T-helper 2 cell (primary cell): ENCODE measurements at places on chromosomes 6 and 20.

- no peak for DNase-seq
Measured at GRCh38 chr20:25256226-25256859, 8.5 kb downstream of the PYGB start.

DNA sequence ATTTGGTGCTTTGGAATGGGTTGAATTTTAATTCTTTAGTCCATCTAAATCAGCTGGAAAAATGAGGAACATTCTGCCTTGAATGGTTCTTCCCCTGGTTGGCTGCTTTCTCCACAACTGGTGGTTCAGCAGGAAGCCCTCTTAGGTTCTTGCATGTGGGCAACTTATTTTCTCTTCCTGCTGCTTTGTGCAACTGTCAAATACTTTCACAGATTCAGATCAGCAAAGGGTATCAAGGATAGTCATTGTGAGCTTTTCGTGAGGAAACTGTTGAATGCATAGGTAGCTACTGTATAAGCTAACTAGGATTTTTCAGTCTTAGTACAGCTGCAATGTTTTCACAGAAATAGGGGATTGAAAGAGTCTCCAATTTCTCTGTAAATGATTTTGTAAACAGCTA lies 72.9 kb upstream of the MRAP2 start:
- no peak for DNase-seq

DNA sequence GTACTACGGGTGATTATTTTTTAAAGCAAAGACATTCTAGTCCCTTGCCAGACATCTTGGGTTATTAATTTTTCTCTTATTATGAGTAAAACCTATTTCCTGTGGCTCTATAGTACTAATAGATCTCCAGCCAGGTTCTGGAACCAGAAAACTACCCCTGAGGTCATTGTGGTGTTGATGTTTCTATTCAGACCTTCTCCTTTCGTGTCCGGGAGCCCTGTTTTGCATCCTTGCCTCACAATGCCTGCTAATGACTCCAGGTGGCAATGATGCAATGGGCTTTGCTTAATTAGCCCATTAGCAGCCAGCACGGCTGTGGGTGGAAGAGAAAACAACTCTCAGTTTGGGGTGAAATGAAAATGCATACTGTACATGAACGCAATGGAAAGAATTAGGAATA lies 62.9 kb upstream of the ARG1 start:
- no peak for DNase-seq

DNA sequence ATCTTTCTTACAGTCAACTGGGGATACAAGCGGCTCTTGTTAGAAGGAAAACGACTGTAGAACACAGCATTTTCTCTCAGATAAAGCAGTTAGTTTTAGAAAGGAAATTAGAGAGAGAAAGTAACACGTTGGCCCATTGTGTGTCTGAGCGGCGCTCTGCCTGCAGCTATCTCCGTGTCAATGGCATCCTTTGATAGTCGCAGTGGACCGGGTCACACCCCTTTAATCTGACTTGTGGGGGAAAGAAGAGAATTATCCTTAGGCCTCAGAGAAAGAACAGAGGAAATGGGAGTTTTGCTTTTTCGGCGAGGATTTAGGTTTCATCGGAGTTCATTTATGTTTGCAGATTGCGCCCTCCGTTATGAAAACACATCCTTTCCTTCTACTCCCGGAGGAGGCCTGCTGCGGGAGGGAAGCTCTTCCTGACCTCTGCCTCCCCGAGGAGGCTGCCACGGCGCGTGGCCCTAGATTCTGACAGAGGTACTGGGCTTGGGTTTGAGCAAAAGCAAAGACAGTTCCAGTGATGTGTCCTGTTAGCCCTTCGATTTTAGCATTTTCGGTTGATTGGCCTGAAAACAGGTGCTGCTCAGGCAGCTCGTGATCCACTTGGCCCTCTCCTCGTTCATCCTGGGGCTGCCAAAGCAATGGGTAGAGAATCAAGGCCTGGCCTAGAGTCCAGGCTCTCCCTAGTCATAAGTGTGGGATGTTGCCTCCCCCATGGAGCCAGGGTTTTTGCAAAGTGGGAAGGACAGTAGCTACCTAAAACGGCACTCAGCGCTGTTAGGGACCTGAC lies 74.9 kb downstream of the ZDHHC14 start:
- DNase-seq: no peak

DNA sequence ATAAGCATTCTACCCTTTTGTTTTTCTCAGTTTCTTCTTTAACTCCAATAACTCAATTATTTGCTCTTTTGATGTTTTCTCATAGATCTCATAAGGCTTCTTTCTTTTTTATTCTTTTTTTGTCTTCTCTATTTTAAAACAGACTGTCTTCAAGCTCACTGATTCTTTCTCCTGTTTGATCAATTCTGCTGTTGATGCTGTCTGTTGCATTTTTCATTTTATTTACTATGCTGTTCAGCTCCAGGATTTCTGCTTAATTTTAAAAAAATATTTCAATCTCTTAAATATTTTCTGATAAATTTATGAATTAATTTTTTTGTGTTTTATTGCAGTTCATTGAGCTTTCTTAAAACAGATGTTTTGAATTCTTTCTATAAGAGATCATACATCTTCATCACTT lies 48.1 kb upstream of the SNAP91 start:
- DNase-seq: no peak

DNA sequence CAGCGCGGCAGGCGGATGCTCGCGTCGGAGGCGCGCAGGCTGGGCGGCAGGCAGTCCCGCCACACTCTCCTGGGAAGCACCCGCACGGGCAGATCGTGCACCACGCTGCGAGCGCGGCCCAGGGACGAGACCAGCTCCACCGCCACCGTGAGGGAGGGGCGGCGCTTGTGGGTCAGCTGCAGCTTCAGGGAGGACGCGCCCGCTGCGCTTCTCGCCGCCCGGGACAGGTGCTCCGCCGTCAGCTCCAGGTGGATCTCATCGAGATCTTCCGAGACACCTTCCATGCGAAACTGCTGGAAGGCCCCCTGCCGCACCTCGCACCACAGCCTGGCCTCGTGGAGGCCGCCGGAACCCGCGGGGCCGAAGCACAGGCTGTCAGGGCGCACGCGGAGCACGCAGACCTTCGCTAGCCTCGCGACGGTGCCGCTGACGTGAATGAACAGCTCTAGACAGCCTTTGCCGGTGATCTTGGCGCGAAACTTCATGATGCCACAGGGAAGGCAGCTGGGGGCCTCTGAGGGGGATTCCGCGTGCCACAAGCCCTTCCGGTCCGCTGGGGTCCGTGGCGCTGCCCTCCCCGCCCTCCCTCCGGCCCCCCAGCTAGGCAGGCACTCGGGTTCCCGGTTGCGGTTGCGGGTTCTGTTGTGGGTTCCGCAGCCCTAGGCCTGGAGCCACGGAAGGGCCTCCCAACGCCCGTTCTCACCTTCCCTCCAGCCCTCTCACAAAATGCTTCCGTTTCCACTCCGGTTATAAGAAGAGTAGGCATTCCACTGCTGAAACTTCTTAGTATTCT lies at the start of gene HUS1B:
HUS1B (minus strand) TSS at position 641 of the 793 bp plus-strand sequence; CDS start at position 485, 156 bp downstream.
- no peak for DNase-seq

- DNase-seq: no peak
Measured at GRCh38 chr20:39829661-39830060, 859.4 kb downstream of the MAFB start.

DNA sequence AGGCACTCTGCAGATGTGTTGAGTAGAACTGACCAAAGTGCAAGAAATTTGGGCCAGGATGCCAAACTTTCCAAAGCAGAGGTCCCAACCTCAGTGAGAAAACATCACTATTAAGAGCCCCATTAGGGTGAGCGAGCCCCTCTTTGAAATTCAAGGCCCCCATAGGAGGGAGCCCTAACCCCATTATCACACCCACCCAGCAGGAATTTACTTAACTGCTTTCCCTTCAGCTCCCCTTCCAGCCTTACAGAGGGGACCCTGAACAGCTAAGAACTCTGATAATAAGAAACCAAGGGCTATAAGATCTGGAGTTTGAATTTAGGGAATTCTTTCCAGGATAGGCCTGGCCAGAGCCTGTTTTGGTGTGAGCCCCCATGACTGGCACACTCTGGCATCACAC lies 130.6 kb downstream of the NFATC2 start:
- DNase-seq: no peak

DNA sequence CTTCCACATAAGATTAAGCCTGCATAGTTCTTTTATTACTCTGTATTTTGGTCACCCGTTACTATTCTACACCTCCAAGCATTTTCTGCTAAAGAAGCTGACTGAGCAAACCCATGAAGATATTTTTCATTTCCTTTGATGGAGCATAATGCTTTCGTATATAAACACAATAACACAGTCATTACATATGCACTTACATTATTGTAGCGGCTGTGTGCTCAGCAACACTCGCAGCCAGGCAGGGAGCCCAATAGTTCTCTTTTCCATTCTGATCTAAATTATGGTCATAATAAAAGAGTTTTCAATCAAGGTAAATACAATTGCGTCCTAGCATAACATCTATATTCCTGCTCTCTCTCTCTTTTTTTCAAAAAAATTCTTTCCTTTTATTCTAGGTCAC lies 69.6 kb upstream of the TFB1M start:
- no peak for DNase-seq

- no peak for DNase-seq
Measured at GRCh38 chr6:49531774-49532569, 18.5 kb upstream of the C6orf141 start.

GRCh38 chr6:109313139-109313538 lies 69.1 kb downstream of the CD164 start:
- DNase-seq: no peak

DNA sequence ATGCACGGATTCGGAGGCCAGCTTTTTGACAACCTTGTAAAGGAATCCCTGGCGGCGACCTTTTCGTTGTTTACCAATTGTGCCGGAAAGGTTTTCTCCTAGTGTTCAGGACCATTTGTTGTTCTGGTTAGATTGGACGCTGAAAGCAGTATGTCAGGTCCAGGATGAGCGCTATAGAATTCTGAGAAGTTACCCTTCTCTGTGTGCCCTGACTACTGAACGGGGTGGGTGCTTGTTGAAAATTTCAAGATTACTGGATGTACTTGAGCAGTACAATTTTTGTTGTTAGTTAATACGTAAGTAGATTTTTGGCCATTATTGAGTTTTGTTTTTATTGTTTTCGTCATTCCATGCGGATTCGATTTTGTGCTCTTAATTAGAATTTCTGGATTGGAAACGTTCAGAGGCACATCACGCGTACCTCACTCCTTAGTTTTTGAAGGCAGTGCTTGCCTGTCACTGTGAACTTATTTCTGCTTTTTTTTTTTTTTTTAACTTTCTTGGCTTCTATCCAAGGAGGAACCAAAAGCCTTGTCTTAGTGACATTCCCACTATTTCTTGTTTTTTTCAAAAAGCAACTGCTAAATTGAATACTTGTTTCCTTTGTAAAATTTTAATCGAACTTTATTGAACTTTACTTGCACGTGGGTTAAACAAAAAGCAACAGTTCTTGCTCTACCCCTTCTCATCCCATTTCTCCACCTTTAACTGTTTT lies 898 bp downstream of the XRN2 start:
- no peak for DNase-seq

DNA sequence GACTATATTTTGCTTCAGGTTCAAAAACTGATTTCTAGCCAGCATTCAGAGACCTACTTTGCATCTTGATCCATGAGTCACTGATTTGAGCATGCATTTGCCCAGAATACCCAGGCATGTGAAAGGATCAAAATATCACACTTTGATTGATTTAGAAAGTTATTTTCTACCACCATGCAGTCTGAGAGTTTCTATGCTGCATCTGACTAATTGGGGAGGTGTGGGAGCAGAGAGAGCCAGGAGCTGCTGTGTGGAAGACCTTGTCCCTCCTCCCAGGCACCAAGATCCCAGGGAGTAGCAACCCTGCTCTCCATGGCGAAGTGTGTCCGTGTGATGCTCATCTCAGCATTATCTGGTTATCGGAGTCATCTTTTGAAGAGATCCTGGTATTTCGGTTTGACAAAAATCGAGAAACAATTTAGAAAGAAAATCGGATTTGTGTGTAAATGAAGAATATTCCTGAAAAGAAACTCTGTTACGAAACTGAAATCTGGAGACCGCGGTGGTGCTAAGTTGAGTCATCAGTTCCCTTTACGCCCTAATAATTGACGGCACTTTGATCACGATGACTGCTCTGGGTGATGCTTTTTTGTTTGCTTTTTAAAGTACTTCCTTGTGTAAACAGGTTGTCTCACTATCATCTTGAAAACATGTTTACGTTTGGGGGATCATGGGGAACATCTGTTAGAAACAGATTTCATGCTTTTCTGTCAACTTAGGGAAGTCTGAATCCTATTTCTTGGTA lies 193.4 kb downstream of the BACH2 start:
- no peak for DNase-seq

GRCh38 chr20:39338469-39339376 lies 376.6 kb downstream of the DHX35 start:
- DNase-seq: no peak

GRCh38 chr6:14516956-14517355 lies 399.4 kb downstream of the CD83 start:
- DNase-seq: no peak

GRCh38 chr20:41587523-41587922 lies 30.7 kb downstream of the CHD6 start:
- no peak for DNase-seq

- DNase-seq: no peak
Measured at GRCh38 chr6:165834613-165835259, 171.7 kb upstream of the PDE10A start.
